Germinal center (tissue), 1 donor: ENCODE measurements at places on chromosomes 7 and 10.
A peak's percentile ranks its signal among the peaks of the same experiment; 100 is the strongest.

DNA sequence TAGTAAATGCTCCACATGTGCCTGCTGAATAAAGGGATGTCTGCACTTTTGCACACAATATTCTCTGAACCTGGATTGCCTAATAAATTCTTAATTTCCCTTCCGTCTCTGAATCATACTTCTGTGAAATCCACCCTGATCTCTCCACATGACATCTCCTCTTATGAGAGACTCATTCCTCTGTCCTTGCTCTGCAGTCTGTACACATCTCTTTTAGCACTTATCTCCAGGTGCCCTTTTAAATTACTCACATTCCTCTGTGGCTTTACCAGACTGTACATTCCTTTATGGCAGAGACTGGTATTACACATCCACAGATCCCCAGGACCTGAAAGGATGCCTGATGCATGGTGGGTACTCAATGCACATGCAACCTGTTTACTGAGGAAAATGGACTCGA lies 527.6 kb downstream of the PHTF2 start:
- DNase-seq = no peak

- DNase-seq = no peak
Observed at GRCh38 chr10:12327074-12327473, 22.3 kb upstream of the CAMK1D start.

DNA sequence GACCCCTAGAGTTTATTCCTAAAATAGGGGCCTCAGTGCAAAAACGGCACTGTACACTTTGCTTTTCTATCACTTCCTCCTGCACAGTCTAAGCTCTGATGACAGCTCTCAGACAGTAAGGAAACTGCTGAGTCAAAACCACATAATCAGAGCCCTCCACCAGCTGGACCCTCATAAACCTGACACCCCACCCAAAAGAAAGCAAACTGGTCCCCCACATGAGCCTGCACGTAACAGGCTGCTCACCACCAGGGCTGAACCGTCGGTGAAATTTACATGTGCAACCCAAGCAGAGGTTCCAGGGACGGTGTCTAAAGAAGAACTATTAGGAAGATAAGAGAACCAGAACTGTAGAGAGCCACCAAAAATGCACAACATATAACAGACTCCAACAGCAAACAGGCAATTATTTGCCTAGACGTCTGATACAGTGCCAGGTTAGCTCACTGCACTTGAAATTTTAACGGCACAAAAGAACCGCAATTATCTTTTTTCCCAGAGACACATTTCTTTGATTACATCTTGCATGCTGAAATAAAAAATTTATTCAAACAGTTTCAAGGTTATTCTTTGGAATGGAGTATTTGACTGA lies 19.6 kb downstream of the SGMS1 start:
- DNase-seq = peak; percentile 30

- no peak for DNase-seq
Observed at GRCh38 chr10:74151879-74152722, 1.1 kb downstream of the ADK start.

- no peak for DNase-seq
Observed at GRCh38 chr10:124636271-124636995, 107.7 kb downstream of the FAM53B start.

- peak; percentile 62 for DNase-seq
Observed at GRCh38 chr10:86888585-86889381, 68.6 kb downstream of the MMRN2 start.
